Activated B cell treated with CpG ODN at 0.5 μM for 24 hours (primary cell): ENCODE measurements at places on chromosomes 7 and 10.
A peak's percentile ranks its signal among the peaks of the same experiment; 100 is the strongest.

DNA sequence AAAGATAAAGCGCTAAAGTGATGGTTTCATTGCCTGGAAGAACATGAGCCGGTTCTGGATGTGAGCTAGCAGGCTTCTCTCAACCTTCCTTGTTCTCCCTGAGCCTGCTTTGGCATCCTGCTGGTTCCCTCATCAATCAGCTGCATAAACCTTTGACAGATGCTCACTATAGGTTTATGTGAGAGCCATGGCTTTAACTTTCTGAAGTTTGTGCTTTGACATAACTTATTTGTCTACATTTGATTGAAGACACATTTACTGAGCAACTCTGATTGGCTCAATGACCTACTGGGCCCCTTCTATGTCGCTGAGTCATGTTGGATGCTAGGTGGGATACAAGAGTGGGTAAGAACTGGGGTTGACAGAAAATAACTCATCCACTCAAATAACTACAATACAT lies 192.0 kb downstream of the ADAM12 start:
- H3K4me1 ChIP-seq: no peaks in the 10 kb centered on the region
- no peak overlapping the region for H3K27ac ChIP-seq
- no peaks in the 10 kb centered on the region for H3K36me3 ChIP-seq
- H3K27me3 ChIP-seq: no peaks in the 10 kb centered on the region
- no peak for DNase-seq
- H3K4me3 ChIP-seq: no peak overlapping the region

DNA sequence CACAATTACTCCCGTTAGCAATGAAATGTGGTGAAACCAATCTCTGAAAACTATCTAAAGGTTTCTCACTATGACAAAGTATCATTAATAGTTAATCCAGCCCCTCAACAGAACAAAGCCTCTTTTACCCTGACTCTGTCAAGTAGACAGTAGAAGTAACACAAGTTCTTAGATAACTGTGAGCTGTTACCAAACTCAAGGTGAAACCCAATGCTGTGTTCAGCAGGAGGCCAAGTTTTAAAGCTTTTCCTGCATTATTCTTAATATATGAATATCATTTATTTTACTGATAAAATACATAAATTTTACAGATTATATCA lies 109.1 kb downstream of the SRPK2 start:
- no peak overlapping the region for H3K27ac ChIP-seq
- peaks cover 12% of the 10 kb centered on the region for H3K36me3 ChIP-seq
- no peaks in the 10 kb centered on the region for H3K27me3 ChIP-seq
- peaks cover 19% of the 10 kb centered on the region for H3K4me1 ChIP-seq

DNA sequence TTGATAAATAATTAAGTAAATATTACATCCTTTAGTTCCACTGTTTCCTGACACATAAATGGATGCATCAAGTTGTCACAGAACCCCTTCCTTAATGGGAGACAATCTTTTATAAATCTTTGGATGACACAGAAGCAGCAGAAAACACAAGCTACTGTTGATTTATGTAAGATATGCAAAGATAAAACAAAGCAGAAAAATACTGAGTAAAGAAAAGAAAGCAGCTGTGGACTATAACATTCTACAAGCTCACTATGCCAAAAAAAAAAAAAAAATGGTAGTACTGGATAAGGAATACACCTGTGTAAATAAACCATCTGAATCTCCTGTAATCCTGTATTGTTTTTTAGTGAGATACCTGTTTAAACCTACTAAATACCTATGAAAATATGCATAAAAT lies 92.0 kb upstream of the FAM180A start:
- no peaks in the 10 kb centered on the region for H3K36me3 ChIP-seq
- no peak overlapping the region for H3K4me3 ChIP-seq
- peaks cover 5% of the 10 kb centered on the region for H3K4me1 ChIP-seq
- H3K27ac ChIP-seq: no peak overlapping the region
- H3K27me3 ChIP-seq: no peaks in the 10 kb centered on the region

DNA sequence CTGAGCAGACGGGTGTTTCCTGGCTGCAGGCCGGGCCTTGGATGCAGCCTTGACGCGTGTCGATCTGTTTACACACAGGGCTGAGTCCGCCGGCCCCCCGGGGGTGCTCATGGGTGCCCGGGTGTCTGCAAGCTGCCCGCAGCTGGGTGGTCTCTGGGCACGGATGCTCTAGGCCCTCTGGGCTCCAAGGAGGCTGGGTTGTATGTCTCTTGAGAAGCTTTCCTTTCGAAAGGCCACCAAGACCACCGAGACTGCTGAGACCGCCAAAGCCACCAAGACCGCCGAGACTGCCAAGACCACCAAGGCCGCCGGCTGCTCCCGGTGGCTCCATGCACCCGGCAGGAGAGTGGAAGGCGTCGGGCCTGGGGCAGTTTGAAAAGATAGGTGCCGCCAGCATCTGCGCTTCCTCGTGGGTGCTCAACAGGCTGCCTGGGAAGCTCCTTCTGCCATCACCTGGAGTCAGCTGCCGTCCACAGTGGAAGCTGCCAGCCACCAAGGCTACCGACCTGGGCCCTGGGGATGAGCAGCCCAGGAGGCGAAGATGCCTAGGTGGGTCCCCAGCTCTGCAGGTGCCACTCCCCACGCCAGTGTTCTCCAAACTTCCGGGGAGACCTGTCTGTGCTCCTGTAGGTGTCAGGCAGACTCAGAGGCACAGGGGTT lies 121.1 kb downstream of the INPP5A start:
- H3K4me3 ChIP-seq: no peak overlapping the region
- no peak for DNase-seq
- H3K36me3 ChIP-seq: peaks cover 54% of the 10 kb centered on the region
- no peaks in the 10 kb centered on the region for H3K27me3 ChIP-seq
- H3K27ac ChIP-seq: no peak overlapping the region

DNA sequence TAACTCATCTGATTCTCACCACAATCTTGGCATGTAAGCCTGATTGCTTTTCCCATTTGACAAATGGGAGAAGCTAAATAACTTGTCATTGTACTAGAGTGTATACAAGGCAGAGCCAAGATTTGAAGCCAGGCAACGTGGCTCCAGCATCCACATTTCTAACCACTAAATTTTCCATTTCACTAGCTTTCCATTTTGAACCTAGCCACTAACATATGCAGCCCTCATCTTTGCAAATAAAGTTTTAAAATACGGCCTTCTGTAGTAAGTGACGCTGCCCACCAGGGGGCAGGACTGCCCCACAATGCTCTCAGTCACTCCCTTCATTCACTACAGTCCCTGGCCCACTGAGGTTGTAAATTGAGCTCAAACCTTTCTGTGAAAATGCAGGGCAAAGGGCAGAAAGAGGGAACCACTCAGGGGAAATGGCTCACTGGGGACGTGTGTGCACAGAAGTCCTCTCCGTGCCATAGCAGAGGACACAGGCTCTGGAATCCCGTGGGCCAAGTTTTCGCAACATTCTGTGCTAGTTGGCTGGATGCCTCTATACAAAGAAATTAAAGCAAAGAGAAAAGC lies 315.7 kb downstream of the TNS3 start:
- H3K27ac ChIP-seq: no peak overlapping the region
- H3K4me3 ChIP-seq: no peak overlapping the region
- H3K4me1 ChIP-seq: no peaks in the 10 kb centered on the region
- no peaks in the 10 kb centered on the region for H3K27me3 ChIP-seq
- H3K36me3 ChIP-seq: no peaks in the 10 kb centered on the region
- DNase-seq: peak; percentile 50

DNA sequence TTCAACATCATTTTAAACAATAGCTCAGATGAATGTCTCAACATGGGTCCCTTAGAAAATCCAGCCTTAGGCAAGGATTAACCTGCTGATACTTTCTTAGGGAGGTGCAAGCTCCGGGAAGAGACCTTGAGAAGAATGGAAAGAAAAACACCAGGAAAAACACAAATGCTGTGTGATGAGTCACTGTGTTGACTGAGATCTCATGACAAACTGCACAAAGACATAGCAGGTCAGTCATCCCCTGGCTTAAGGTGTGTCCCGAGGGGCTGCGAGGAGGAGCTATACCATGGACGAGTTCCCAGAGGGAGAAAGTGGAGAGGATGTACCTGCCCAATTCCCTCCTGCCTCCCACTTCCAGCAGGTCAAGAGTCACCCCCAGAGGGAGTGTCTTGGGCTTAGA lies 98.0 kb downstream of the TEX36 start:
- no peak for DNase-seq
- H3K27me3 ChIP-seq: peaks cover 5% of the 10 kb centered on the region
- no peaks in the 10 kb centered on the region for H3K36me3 ChIP-seq
- no peak overlapping the region for H3K27ac ChIP-seq
- no peak overlapping the region for H3K4me3 ChIP-seq
